ENCODE measurements at places on chromosomes 13 and 19. TPM values are rescaled to one million over a fixed set of nuclear protein-coding genes. Genes with fewer than 3 reads are reported as not detected.

Gene KL
- total RNA-seq: 3.6 TPM

Gene R3HDM4
- 48.8 TPM for total RNA-seq

Gene CEACAM4
- total RNA-seq: not detected

Gene SPRED3
- 5.5 TPM for total RNA-seq

Gene APLP1
- 43.3 TPM for total RNA-seq

Gene HSD17B14
- 9.4 TPM for total RNA-seq

Gene KLF1
- not detected for total RNA-seq

Gene IER2
- 322 TPM for total RNA-seq

Gene IGFL3
- total RNA-seq: not detected
